ENCODE measurements at places on chromosomes 2 and 18.

- no peak for DNase-seq
These were observed 86.1 kb downstream of the SH3YL1 start for GRCh38 chr2:177733-178132.

DNA sequence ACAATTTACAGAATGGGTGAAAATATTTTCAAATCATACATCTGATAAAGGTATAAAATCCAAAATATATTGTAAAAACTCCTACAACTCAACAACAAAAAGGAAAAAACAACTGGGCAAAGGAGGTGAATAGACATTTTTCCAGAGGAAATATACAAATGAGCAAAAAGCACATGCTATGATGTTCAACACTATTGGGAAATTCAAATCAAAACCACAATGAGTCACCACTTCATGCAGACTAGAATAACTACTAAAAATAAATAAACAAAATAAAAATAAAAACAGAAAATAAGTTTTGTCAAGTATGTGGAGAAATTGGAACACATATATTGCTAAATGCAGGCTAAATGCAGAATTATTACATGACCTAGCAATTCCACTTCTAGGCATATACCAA lies 120.9 kb downstream of the FSIP2 start:
- no peak for DNase-seq

- DNase-seq, result no peak
These were observed 26.6 kb downstream of the METTL8 start for GRCh38 chr2:171407030-171407675.

DNA sequence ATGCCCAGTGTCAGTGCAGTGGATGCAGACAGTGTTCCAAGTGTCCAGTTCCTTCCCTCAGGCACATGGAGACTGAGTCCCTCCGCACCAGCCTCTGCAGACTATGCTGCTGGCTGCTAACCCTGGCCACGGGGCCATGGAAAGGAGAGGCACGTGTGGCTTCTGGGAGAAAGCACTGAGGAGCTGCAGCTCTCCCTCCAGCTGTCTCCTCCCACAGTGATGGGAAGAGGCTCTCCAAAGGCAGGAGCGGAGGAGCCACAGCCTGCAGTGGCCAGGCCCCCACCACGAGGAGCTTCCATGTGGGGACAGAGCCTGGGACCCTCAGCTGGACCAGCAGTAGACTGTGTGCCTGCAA lies 141.1 kb downstream of the NDUFA10 start:
- no peak for DNase-seq

- DNase-seq, result no peak
These were observed 31.3 kb upstream of the PTPN4 start for GRCh38 chr2:119728421-119728820.

GRCh38 chr2:196891136-196891535 lies 35.4 kb downstream of the PGAP1 start:
- no peak for DNase-seq

- DNase-seq, result no peak
These were observed 31.3 kb downstream of the CIB4 start for GRCh38 chr2:26609839-26610277.

GRCh38 chr2:26493566-26493965 lies 15.6 kb upstream of the OTOF start:
- no peak for DNase-seq

DNA sequence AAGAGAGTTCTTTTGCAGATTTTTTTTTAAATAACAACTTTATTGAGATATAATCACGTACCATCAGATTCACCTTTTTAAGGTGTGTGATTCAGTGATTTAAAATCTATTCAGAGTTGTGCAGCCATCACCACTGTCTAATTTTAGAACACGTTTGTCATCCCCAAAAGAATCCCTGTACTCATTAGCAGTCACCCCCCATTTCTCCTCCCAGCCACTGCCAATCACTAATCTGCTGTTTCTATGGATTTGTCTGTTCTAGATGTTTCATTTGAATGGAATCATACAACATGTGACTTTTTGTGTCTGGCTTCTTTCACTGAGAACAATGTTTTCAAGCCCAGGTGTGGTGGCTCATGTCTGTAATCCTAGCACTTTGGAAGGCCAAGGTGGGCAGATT lies 55.4 kb upstream of the RAPH1 start:
- DNase-seq, result no peak

GRCh38 chr2:109624339-109624738 lies 10.2 kb downstream of the SOWAHC start:
- DNase-seq, result no peak

- DNase-seq, result no peak
These were observed 58.0 kb upstream of the CABYR start for GRCh38 chr18:24080861-24081260.

DNA sequence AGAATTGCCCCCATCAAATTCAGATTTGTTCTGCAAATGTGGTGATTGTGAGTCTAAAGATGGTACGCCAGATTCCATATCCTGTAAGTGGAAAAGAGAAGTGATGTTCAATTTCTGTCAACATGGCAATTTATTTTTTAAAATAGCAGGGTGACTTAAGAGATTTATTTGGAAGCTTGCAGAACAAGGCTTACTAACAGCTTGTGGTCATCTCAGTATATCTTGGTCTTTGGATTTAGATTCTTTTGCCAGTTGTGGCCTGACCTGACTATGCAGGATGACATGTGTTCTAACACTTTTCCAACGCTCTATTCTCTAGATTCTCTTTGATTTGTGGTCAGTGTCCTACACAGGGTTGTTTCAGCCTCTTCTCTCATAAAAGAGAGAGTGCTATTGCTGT lies 74.4 kb downstream of the MAP3K20 start:
- no peak for DNase-seq

- no peak for DNase-seq
These were observed 154.8 kb upstream of the PGAP1 start for GRCh38 chr2:197081294-197081693.

GRCh38 chr2:144334551-144334950 lies 185.4 kb downstream of the ZEB2 start:
- no peak for DNase-seq

DNA sequence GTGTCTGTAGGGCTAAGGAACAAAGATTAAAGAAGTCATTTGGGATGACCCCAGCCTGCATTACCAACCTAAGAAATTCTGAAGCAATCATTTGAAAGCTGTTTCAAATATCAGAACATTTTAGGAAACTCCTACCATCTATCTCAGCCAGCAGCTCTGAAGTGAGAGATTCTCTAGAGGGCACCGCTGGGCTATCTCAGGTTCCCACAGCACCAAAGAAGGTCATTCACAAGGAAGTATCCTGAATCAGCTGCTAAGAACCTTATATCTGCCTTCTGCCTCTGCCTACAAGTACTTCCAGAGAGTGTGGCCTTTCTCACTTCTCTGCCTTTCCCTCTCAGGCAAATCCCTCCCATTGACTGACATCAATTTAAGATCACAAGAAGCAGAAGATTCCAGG lies 13.4 kb upstream of the EVA1A start:
- no peak for DNase-seq

DNA sequence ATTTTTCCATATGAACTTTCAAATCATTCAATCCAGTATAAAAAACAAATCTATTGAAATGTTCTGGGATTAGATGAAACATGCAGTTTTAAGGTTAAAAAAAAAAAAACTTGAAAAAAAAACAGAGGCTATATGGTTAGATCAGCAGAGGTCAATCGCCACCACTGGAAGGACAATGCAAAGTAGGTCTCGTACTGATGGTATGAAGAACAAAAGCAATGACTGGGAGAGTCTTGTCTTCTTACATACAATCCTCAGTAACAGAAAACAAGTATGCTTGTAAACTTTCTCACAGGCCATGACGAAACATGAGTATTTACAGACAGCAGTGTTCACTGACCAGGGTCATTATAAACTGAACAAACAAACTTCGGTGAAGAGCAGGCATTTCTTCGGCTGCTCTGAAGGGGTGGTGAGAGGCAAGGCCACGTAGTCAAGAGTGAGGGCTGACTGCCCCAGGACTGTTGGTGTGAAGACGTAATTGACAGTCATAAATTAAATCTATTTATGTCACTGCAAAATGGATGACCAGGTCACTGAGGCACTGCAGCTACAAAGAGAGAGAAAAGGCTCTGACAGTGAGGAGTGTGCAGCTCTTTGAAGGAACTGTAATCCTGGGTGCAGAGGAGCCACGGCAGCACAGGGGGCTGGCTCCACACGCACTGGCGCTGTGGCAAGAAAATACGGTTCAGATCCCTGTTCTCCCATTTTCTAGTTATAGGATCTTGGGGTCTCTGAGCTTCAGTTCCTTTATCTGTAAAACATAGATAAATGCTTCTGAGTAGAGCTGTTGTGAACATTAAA lies 60.0 kb downstream of the NXPH2 start:
- DNase-seq, result no peak

DNA sequence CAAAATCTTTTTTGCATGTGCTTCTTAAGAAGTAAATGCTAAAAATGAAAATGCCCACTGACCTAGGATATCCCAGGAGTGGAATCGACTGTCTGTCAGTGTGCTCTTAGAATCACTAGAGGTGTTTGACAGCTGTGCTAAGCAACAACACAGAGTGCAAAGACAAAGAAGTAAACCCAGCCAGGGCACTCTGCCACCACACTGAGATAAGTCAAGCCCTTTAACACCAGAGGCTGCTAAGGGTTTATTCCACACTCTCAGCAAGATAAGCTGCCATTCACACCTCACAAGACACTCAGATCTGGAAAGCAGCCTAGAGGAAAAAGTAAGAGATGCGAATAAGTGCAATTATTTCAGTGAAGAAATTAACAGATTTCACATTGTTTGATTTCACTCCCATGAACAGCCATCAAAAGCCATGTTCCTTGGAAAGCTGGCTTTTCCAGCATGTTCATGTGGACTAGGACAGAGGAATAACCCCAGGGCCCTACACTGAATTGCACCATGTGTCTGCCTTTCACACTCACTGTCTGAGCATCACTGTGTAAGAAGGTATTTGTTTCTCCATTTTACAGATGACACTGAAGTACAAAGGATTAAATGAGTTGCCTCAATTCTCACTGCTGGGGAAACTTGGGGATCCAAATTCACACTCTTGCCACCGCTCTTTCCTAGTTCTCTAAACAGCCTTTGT lies 6.0 kb upstream of the BMP10 start:
- DNase-seq, result no peak

- no peak for DNase-seq
These were observed 10.5 kb upstream of the IL1A start for GRCh38 chr2:112794841-112795240.

DNA sequence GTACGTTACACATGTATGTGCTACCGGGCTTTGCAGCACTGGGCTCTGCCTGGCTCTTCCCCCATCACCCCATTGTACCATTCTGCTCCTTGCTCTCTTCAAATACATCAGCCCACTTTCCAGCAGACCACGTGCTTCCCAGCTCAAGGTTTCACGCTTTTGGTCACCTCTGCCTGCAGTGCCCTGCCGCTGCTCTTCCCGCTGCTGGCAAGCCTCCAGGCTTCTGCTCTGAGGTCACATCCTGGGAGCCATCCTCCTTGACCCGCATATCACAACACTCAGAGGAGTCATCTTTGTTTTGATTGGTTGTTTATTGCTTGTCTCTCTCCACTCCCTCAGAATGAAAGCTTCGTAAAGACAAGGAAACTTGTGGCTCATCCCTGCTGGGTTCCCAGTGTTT lies 34.1 kb downstream of the KIF5C start:
- DNase-seq, result no peak

DNA sequence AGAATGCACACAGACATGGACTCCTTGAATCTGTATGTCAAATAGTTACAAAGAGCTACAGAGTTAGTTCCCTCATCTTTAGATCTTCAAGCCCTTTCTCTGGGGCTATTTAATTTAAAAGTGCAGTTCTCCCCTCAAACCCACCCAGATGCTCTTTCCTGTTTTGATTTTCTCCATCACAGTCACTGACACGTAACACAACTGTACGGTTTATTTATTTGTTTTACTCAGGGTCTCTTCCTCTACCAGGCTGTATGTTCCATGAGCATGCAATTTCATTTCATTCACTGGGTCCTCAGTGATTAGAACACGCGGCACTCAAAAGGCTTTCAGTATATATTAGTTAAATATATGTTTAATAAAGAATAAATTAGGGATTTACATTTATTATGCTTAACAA lies 94.7 kb downstream of the DOCK10 start:
- no peak for DNase-seq

DNA sequence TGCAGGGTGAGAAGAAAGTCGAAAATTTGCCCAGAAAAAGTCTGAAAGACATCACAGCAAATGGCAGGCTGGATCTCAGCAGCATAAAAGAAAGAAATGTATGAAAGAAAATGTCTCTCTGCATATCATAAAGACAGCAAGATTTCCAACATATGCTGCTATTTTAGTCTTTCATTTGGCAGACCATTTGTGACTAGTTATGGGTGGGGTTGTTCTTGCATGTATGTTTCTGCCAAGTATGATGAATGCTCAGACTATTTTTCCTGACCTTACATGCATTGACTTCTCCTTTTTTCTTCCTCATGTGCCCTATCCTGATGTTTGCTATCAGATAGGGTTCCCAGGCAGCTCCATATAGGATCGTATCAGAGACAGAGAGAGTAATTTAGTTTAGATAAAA lies 58.5 kb upstream of the PARD3B start:
- DNase-seq, result no peak

GRCh38 chr2:11348209-11348749 lies 3.8 kb upstream of the ROCK2 start:
- no peak for DNase-seq

DNA sequence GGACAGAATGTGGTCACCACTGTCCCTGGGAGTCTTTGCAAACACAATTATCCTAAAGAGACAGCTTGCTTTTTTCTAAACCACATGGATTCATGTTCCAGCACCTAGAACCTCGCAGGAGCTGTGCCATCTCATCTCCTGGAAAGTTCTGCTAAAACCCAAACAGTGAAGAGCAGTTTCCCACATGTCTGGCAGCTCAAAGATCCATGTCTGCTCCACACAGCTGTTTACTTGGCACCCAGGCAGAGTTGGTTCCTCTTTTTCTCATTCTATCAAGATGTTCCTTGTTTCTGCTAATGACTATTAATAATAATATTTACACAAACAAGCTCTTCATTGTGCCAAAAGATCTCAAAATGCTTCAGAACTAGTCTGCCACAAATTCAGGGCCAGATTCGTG lies 30.1 kb upstream of the PID1 start:
- no peak for DNase-seq

DNA sequence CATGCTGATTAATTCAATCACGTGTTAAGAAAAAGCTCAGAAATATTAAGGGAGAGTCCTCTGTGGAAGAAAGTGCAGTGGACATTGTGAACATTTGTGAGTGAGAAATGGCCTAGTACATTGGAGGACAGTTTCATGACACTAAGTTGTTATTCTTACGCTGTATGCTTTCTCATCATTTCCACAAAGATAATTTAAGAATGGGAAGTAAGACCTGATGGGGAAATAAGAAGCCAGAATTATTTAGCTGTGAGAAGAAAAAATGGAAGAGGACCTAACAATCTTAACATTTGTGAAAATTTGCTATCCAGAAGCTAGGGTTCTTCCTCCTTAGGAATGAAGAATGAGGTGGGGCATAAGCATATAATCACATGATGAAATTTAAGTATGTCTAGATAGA lies 15.2 kb upstream of the RAPH1 start:
- no peak for DNase-seq
